ENCODE measurements at places on chromosomes 12 and 14.

- DNase-seq = no peak
Measured at GRCh38 chr12:67280572-67280971, 11.4 kb downstream of the CAND1 start.

DNA sequence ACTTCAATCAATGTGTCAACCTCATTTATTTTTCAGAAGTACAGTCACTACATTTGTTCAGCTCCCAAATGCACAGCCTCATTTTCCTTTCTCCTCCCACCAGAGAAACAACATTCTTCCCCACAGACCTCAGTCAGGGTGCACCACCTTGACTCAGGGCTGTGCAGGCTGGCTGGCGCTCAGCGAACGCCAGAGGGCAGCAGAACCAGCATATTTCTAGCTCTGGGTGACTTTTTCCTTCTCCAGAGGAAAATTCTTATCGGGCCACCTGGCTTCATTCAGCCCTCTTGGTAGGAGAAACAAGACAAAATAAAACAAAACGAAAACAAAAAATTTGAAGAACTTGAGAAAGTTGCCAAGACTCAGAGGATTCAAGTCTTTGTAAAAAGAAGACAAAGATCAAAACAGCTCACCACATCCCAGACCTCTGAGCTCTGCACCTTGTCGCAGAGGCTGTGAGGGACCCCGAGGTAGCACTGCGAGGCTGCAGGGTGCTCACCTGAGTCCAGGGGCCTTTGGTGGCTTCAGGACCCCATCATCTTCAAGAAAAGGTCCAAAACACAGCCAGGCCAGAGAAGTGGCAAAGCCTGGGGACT is 33.7 kb downstream of the PAH start:
- DNase-seq = no peak

GRCh38 chr14:32453857-32454810 is 125.0 kb downstream of the AKAP6 start:
- no peak for DNase-seq

GRCh38 chr12:95554532-95555071 is 3.3 kb upstream of the USP44 start:
- no peak for DNase-seq

DNA sequence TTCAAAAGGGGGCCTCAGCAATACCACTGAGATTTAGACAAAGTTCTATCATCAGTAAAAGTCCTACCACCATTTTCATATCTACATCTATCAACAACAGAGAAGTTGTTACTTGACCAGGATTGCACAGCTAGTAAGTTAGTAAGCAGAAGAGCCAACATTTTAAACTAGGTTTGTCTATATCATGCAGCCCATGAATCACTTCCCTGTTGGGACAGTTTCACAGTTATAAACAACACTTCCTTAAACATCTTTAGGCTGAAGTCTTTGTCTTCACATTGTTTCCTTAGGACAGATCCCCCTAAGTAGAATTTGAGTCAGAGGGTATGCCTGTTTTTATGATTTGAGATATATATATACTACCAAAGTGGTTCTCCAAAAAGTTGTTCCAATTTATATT is 68.5 kb downstream of the DAO start:
- DNase-seq = no peak

DNA sequence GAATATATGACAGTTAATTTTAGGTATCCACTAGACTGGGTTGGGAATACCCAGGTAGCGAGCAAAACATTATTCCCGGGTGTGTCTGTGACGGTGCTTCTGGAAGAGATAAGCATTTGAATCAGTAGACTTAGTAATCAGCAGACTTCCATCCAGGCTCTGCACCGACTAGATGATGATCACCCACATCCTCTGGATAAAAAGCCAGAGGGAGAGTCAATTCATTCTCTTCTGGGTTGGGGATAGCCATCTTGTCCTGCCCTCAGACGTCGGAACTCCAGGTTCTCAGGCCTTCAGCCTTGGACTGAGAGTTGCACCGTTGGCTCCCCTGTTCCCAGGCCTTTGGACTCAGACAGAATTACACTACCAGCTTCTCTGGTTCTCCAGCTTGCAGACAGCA is 168.0 kb downstream of the PHLDA1 start:
- no peak for DNase-seq
